ENCODE measurements at places on chromosomes 5 and 9. TPM values are rescaled to one million over a fixed set of nuclear protein-coding genes. Genes with fewer than 3 reads are reported as not detected.

Gene CCNI2
- not detected for total RNA-seq

Gene PRXL2C
- 14.3 TPM for total RNA-seq

Gene BARHL1
- not detected for total RNA-seq

Gene GRIA1
- total RNA-seq: under 0.01 TPM

Gene SLC6A18
- not detected for total RNA-seq

Gene DPYSL3
- 2.8 TPM for total RNA-seq

Gene PCDHGB6
- 1.3 TPM for total RNA-seq

Gene ASPN
- total RNA-seq: not detected

Gene ZNG1A
- 64.0 TPM for total RNA-seq

Gene KLHL9
- 14.5 TPM for total RNA-seq
